ENCODE measurements at places on chromosomes 11 and 22.

DNA sequence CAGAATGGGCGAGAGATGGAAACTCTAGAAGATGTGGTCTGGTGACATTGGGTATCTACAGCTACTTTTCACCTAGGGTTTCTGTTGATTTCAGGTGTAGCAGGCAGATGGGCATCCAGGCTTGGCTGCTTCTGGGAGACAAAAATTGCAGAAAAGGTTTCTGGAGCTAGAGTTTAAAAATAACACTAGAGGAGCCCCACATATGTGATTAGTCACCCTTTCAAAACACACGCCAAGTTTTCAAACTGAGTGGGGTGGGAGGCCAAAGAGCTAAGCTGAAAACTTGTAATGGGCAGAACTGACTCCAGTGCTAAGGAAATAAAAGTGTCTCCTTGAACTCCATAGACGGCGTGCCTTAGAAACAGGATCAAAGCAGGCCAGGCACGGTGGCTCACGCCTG, 80.8 kb downstream of the GRK3 start:
- DNase-seq, result no peak

GRCh38 chr11:124894606-124895430, 2.8 kb downstream of the ROBO4 start:
- DNase-seq, result no peak

DNA sequence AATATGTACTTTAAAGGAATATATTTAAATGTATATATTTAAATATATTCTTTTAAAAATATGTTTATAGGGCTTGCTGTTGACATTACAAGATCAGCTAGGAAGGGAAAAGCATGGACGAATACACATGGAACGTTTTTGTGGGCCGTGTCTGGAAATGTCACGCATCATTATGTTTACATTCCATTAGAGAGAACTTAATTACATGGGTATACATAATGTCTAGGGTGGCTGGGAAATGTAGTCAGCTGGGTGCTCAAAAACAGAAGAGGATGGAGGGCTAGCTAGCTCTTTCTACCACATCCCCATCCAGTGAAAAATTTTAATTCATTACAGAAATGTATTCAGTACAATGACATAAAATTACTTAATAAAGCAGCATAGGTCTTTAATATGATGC, 371.2 kb downstream of the DYNC2H1 start:
- no peak for DNase-seq

GRCh38 chr22:46256358-46256958, 6.4 kb upstream of the CDPF1 start:
- DNase-seq, result no peak

GRCh38 chr22:44423556-44424358, 74.3 kb downstream of the RTL6 start:
- no peak for DNase-seq

GRCh38 chr22:27416511-27417420, 384.8 kb downstream of the MN1 start:
- no peak for DNase-seq

DNA sequence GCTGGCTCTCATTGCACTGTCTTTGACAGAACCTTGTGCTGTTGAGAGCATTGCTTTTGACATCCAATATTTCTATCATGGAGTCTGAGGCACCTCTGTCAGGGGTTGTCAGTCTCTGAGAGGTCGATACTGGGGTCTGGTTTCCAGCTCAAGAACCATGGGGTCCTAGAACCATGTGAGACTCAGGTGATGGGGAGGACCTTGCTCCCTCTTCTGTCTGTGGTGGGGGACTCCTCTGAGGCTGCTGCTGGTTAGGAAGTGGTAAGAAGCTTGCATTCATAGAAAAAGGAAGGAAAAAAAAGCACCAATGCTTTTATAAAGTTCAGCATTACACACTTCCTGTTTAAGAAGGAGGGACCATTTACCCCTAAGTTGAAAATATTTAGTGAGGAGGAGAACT, 91.8 kb upstream of the CD44 start:
- DNase-seq, result no peak

DNA sequence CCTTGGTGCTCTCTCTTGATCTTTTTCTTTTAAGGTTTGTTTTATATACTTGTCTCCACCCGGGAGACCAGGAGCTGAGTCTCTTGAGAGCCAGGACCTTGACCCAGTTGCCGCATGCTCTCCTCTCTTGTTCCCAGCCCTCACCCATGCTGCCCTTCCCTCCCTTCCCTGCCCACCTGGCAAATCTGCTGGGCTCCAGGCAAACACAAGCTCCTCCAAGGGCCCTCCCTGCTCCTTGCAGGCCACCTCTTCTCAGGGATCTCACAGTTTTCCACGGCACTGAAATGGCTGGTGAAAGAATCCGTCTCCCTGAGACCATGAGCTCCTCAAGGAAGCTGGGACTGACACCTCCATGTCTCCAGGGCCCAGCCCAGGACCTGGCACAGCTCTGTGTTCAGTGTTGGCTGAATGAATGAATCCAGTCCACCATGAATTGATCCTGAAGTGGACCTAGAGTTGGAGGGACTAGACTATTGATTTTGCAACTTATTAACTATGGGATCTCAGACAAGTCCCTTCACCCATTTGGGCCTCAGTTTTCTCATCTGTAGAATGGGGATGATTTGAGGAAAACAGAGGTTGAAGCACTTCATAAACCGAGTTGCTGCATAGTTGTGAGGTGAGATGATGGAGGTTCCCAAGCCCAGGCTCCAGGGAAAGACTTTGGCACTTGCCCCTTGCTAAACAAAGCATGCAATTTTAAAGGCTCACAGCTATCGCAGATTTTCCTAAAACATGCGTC, 25.1 kb upstream of the FBLN1 start:
- no peak for DNase-seq

DNA sequence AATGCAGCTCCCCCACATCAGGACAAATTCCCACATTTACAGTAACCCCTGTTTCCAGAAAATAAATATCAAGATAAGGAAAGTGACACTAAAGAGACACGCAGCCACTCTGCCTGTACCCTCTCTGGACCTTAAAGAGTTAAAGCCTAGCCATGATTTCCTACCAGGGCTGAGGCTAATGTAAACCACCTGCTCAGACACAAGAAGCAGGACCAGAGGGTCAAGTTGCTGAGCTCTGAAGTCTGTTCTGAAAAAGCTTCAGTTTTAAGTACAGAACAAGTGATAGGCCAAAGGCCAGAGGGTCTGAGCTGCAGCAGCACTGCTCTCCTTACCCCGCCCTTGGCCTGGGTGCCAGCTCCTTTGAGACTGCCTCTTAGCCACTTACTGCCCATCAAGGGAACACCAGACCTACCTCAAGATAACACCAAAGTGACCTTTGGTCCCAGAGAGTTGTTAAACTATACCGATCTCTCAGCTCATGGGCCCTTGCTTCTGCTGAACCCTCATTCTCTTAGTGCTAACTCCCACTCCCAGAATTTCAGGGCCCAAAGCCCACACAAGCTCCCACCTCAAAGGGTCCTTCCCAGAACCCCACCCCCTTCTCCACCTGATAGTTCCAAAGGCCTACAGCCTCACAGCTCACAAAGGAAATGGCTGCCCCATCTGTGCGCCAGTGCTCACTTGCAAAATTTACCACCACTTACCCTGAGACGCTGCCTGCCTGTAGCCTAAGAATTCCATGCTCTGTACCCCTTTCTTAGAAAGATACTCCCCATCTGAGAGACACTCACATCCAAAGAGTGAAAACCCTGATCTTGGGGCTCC, 40.5 kb downstream of the IL18BP start:
- DNase-seq, result no peak

DNA sequence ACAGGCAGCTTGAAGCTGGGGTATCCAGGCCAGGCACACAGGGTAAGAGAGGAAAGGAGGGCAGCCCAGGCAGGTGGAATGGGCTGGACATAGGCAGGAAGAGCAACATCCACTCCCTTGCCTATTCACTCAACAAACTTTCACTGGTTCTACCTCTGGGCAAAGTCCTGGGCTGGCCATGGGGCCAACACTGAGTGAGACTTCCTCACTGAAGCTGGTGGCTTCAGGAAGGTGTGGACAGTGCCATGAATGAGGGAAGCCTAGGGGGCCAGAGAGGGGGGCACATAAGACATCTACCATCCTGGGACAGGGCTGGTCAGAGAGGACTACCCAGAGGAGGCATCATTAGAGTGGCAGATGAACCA, 44.9 kb upstream of the TCF20 start:
- no peak for DNase-seq

DNA sequence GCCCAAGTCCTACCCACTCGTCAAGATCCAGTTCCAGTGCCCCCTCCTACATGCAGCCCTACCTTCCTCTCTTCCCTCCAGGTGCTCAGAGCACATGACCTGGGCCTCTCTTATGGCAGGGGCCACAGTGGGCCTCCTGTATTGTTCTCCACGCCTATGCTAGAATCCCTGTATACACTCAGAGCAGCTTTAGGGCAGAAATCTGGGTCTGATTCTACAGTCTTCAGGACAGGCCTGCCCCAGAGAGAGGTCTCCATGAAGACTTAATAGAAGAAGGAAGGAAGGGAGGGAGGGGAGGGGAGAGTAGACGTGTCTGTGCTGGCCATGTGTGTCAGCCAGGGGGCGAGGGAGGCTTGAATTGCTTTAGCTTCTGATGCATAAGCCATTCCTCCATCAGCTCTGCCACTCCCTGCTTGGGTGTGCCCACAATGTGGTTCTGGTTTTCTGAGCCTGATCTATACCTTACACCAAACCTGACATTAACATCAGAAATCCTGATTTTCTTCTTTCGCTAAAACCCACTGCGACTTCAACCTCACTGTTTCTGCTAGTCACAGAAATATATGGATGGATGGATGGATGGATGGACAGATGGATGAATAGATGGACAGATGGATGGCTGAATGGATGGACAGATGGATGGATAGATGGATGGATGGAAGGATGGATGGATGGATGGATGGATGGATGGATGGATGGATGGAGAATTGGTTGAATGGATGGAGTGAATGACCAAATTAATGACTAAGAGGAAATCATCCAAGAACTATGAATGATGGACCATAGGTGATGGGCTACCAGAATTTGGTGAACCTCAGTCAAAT, 56.6 kb upstream of the PRDM11 start:
- DNase-seq, result no peak

- no peak for DNase-seq
These were observed 1.0 kb downstream of the FUT4 start for GRCh38 chr11:94544646-94545263.

DNA sequence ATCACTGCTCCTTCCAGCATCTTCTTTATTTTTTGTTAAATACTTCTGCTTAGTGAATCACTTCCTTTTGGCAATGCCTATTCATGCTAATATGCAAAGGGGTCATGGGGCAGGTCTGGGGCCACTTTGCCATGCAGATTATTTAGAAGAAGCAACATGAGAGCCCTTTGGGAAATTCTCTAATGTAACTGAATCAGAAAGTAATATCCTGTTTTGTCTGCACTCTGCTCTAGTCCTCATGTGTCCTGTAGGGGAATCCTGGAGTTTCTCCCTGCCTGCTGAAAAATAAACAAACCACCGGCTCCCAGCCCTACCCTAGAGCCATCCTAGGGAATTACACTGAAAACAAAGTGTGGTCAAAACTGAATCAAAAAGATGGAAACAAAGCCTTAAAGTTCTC, 176.5 kb upstream of the POU2AF2 start:
- DNase-seq, result no peak

- DNase-seq, result no peak
These were observed 37.8 kb downstream of the PPFIBP2 start for GRCh38 chr11:7551571-7551970.

- no peak for DNase-seq
These were observed 11.2 kb upstream of the LINC01488 start for GRCh38 chr11:69470301-69470700.

- DNase-seq, result no peak
These were observed 45.0 kb downstream of the BBOX1 start for GRCh38 chr11:27085605-27086004.

- DNase-seq, result no peak
These were observed 36.0 kb upstream of the LDLRAD3 start for GRCh38 chr11:35907648-35908431.

DNA sequence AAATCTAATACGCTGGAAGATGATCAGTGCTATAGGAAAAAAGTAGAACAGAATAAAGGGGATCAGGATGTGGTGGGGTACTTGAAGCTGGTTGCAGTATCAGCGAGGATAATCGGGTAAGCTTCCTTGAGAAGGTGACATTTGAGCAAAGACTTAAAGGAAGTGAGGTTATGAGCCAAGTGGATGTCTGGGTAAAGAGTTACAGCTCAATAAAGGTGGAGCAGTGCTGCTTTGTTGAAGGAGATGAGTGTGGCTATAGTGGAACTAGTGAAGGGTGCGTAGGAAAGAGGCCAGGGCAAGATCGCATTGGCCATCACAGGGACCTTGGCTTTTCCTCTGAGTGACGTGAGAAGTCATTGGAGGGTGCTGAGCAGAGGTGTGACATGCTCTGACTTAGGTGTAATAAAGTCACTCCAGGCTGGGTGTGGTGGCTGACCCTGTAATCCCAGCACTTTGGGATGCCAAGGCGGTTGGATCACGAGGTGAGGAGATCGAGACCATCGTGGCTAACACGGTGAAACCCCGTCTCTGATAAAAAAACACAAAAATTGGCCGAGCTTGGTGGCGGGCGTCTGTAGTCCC, 2.3 kb upstream of the SYVN1 start:
- DNase-seq, result no peak

- peak; percentile 20 for DNase-seq
These were observed 27.7 kb upstream of the PARVB start for GRCh38 chr22:43996170-43996980.

DNA sequence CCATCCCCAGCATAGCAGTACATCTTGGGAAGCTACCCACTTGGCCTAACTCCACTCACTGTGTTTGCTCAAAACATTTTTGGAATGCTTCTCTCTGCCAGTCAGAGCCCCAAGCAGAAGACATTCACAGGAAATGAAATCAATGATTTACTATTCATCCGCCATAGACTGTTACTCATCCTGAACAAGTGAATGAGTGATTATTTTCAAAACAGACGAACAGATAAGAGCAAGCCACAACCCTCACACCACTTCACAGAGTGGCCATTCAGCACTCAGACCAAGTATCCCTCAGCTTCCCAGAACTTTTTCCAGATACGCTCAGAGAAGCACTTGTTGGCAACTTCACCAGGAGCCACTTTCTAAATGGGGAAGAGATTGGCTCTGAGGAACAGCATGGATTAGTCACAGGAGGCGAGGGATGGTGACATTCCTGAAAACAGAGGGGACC, 13.0 kb upstream of the UBASH3B start:
- DNase-seq, result no peak

DNA sequence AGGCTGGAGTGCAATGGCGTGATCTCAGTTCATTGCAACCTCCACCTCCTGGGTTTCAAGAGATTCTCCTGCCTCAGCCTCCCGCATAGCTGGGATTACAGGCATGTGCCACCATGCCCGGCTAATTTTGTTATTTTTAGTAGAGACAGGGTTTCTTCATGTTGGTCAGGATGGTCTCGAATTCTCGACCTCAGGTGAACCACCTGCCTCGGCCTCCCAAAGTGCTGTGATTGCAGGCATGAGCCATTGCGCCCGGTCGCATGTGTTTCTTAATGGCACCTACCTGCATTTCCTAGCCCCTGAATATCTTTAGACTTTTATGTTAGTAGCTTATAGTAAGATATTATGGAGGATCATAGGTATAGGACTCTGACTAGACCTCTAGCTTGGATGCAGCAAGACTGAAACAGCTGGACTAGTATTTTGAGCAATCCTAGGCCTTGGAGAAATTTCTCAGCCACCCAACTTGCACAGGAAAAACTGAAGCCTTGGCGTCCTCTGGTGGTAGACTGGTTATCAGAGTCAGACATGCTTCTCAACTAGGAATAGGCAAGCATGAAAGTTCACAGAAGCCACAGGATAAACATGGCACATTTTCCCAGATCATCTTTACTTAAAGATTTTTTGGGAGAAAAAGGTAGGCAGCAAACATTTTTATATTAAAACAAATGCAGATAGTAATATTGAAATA, 22.7 kb upstream of the C1QTNF4 start:
- DNase-seq, result no peak
